ENCODE measurements at places on chromosomes 13 and 19. TPM values are rescaled to one million over a fixed set of nuclear protein-coding genes. Genes with fewer than 3 reads are reported as not detected.
A peak's percentile ranks its signal among the peaks of the same experiment; 100 is the strongest.

GRCh38 chr19:18300930-18301717 lies 19.7 kb upstream of the JUND start:
- no peaks in the 10 kb centered on the region for H3K27me3 ChIP-seq
- no peak for DNase-seq
- H3K4me3 ChIP-seq = peak overlapping the region; percentile 15

ZNF578 gene
- total RNA-seq = 1.9 TPM

DNA sequence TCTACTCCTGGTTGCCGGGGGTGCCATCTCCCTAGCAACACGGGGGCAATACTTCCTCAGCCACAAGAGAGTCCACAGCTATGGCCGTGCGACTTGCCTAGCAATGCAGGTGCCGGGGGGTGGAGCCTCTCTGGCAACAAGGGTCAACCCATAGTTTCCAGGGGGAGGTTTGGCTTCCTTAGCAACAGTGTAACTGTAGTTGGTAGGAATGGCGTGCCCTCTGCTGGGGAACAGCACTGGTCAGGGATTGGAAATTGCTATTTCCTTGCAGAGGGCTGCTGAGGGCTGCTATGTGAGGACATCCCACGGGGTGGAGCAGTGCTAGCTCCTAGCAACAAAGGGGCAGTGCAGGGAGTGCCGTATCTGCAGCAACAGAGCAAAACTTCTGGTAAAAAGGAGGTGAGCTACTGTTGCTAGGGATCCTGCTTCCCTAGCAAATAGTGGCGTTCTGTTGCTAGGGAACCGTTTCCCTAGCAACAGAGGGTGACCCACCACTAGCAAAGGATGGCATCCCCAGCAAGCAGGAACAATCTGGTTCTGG lies 7.0 kb upstream of the TMC4 start:
- H3K4me1 ChIP-seq = no peaks in the 10 kb centered on the region
- no peaks in the 10 kb centered on the region for H3K27me3 ChIP-seq
- no peak overlapping the region for H3K27ac ChIP-seq
- no peak for DNase-seq
- H3K36me3 ChIP-seq = peaks cover 13% of the 10 kb centered on the region
- no peak overlapping the region for H3K4me3 ChIP-seq

ZNF626 gene
- 7.0 TPM for total RNA-seq

GRCh38 chr13:31036731-31037695 lies 104.6 kb downstream of the TEX26 start:
- no peak overlapping the region for H3K27ac ChIP-seq
- peaks cover 46% of the 10 kb centered on the region for H3K27me3 ChIP-seq
- no peaks in the 10 kb centered on the region for H3K36me3 ChIP-seq
- H3K4me1 ChIP-seq = peaks cover 37% of the 10 kb centered on the region
- H3K4me3 ChIP-seq = no peak overlapping the region

GRCh38 chr13:30933354-30933670 lies 856 bp downstream of the TEX26 start:
- no peak overlapping the region for H3K27ac ChIP-seq
- peaks cover 37% of the 10 kb centered on the region for H3K27me3 ChIP-seq
- no peak for DNase-seq
- no peaks in the 10 kb centered on the region for H3K36me3 ChIP-seq

IGFL2 gene
- not detected for total RNA-seq

DNA sequence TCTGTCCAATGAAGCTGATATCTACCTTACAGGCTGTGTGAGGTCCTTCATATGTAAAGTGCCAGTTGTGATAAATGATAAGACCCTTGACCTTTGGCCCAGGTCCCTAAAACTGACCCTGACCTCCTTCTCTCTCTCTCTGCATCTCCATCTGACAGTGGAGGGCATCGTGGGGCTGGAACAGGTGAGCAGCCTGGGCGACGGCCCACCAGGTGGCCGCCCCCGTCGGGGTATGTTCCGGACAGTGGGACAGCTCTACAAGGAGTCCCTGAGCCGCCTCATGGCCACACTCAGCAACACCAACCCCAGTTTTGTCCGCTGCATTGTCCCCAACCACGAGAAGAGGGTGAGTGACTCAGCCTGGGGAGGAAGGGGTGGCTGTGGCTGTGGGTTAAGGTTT lies 53.7 kb downstream of the MYH14 start:
- H3K27ac ChIP-seq = no peak overlapping the region
- H3K36me3 ChIP-seq = no peaks in the 10 kb centered on the region
- DNase-seq = no peak
- H3K4me1 ChIP-seq = no peaks in the 10 kb centered on the region

ZNF581 gene
- total RNA-seq = 22.7 TPM

AP1M2 gene
- total RNA-seq = not detected

ZSWIM9 gene
- 10.3 TPM for total RNA-seq

GRCh38 chr19:40524133-40524549 lies 52.5 kb upstream of the SHKBP1 start:
- H3K36me3 ChIP-seq = no peaks in the 10 kb centered on the region
- no peak for DNase-seq
- H3K4me3 ChIP-seq = no peak overlapping the region
- H3K27ac ChIP-seq = no peak overlapping the region
- peaks cover 16% of the 10 kb centered on the region for H3K27me3 ChIP-seq
- peaks cover 4% of the 10 kb centered on the region for H3K4me1 ChIP-seq

SIGLEC10 gene
- total RNA-seq = 0.92 TPM

DNA sequence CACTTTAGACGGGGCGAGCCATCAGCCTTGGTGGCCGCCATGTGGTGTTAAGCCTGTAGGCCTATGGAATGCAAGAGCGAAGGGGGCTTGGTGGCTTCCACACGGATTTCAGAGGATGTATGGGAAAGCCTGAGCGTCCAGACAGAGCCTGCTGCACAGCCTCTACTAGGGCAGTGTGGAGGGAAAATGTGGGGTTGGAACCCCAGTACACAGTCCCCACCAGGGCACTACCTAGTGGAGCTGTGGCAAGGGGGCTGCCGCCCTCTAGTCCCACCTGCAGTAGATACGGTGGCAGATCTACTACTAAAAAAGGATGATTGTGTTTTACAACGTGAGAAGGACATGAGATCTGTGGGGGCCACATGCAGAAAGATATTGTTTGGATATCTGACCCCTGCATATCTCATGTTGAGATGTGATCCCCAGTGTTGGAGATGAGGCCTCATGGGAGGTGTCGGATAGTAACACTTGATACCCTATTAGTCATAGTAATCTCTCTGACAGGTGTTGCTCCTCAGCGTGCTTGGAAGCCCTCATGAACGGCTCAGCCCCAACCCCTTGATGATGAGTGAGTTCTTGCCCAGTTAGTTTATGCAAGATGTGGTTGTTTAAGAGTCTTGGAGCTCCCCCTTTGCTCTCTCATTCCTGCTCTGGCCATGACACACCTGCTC lies 45.6 kb downstream of the LHFPL6 start:
- no peaks in the 10 kb centered on the region for H3K36me3 ChIP-seq
- H3K27me3 ChIP-seq = no peaks in the 10 kb centered on the region
- DNase-seq = no peak
- no peak overlapping the region for H3K4me3 ChIP-seq
- no peak overlapping the region for H3K27ac ChIP-seq

DNA sequence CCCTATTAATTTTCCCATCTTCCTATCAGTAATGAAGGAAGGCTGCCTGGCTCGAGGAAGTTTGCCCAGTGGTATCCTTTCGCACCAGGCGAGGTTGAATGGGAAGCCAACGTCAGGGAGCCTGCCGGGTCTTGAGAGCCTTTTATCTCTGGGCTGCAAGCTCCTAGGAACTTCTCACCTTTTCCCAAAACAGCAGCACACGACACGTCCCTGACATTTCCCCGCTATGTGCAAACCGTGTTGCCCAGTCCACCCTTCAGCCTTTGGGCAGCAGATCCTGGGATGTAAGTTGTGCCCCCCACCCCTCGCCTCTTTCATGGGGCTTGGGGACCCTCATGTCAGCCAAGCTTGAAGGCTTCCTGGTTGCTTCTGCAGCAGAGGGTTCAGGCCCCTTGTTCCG lies 179.1 kb downstream of the ZNF536 start:
- H3K27me3 ChIP-seq = no peaks in the 10 kb centered on the region
- no peaks in the 10 kb centered on the region for H3K36me3 ChIP-seq
- H3K4me1 ChIP-seq = no peaks in the 10 kb centered on the region
- H3K4me3 ChIP-seq = no peak overlapping the region
- H3K27ac ChIP-seq = no peak overlapping the region
- no peak for DNase-seq

GRCh38 chr19:42003506-42004294 lies 9.7 kb upstream of the ATP1A3 start:
- H3K36me3 ChIP-seq = no peaks in the 10 kb centered on the region
- peaks cover 39% of the 10 kb centered on the region for H3K27me3 ChIP-seq
- H3K27ac ChIP-seq = no peak overlapping the region

MEF2B gene
- 2.2 TPM for total RNA-seq

GRCh38 chr13:109156181-109156935 lies 526.9 kb downstream of the MYO16 start:
- H3K36me3 ChIP-seq = no peaks in the 10 kb centered on the region
- DNase-seq = no peak
- H3K27me3 ChIP-seq = peaks cover 8% of the 10 kb centered on the region
- H3K27ac ChIP-seq = no peak overlapping the region
- H3K4me3 ChIP-seq = no peak overlapping the region

ZFP36 gene
- 72.4 TPM for total RNA-seq

GRCh38 chr13:66859934-66860877 lies 369.9 kb downstream of the PCDH9 start:
- no peak overlapping the region for H3K4me3 ChIP-seq

SMIM44 gene
- not detected for total RNA-seq

- no peaks in the 10 kb centered on the region for H3K4me1 ChIP-seq
- no peaks in the 10 kb centered on the region for H3K36me3 ChIP-seq
- H3K4me3 ChIP-seq = no peak overlapping the region
- DNase-seq = no peak
These were observed 41.2 kb upstream of the ZNF835 start for GRCh38 chr19:56712611-56713276.

DNA sequence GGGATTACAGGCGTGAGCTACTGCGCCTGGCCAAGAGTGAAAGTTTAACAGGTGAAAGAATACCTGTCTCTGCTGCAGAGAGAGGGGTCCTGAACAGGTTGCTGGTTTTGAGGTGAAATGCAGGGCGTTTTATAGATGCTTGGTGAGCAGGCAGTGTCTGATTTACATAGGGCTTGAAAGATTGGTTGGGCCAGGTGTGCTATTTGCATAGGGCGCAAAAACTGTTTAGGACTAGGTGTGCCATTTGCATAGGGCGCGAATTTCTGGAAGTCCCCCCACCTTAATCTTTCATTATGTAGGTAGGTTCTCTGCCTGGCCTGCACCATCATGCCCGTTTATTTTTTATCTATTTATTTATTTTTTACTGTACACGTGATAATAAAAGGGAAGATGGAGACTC lies 4.5 kb upstream of the NDUFB7 start:
- DNase-seq = no peak
- no peak overlapping the region for H3K4me3 ChIP-seq
- H3K27me3 ChIP-seq = no peaks in the 10 kb centered on the region
- peaks cover 2% of the 10 kb centered on the region for H3K36me3 ChIP-seq
- peaks cover 11% of the 10 kb centered on the region for H3K4me1 ChIP-seq
- no peak overlapping the region for H3K27ac ChIP-seq

ZSCAN1 gene
- total RNA-seq = not detected

DNA sequence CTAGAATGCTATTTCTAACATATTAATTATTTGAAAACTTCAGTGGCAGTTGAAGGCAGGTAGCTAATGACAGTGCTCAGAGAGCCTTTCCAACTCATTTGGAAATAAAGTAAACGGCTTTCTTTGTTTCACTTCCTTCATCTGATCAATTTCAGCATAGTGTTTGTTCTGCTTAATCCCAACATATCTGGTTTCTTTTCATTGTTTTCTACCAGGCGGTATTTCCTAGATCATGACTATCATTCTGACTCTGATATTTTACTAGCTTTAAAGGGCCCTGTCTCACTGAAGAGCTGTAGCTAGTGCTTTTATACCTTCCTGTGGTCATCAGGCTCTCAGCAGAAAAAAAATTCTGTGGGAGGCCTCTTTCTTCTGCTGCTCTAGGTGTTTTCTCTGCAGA lies 178.6 kb downstream of the RBM26 start:
- H3K27me3 ChIP-seq = peaks cover 19% of the 10 kb centered on the region
- DNase-seq = no peak
- H3K36me3 ChIP-seq = no peaks in the 10 kb centered on the region
- no peaks in the 10 kb centered on the region for H3K4me1 ChIP-seq
- no peak overlapping the region for H3K27ac ChIP-seq

DNA sequence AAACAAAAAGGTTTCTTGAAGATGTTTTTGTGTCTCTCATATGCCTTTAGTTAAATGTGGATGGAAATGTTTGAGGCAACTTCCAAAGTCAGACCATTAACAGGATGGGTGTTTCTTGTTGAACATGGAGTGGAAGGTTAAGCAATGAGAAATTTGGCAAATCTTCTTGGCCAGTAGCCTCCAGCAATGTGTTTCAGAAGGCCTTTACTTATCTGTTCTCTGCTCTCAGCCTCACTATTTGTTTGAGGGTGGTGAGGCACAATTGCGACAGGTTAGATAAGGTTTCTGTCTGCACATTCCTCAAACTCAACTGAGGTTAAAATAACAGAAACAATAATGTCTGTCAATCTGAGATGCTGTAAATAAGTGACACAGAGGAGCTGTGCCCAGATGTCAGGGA lies 1019.0 kb downstream of the DIAPH3 start:
- no peaks in the 10 kb centered on the region for H3K4me1 ChIP-seq
- no peaks in the 10 kb centered on the region for H3K36me3 ChIP-seq
- no peaks in the 10 kb centered on the region for H3K27me3 ChIP-seq
- no peak overlapping the region for H3K4me3 ChIP-seq
- DNase-seq = no peak
- no peak overlapping the region for H3K27ac ChIP-seq

ZNF506 gene
- 25.1 TPM for total RNA-seq

GRCh38 chr19:632579-633067 lies 714 bp downstream of the POLRMT start:
- peaks cover 21% of the 10 kb centered on the region for H3K36me3 ChIP-seq
- no peaks in the 10 kb centered on the region for H3K27me3 ChIP-seq
- peak; percentile 63 for DNase-seq
- H3K27ac ChIP-seq = peak overlapping the region; percentile 90
- H3K4me1 ChIP-seq = peaks cover 25% of the 10 kb centered on the region
- H3K4me3 ChIP-seq = peak overlapping the region; percentile 91

GGN gene
- total RNA-seq = not detected

GRCh38 chr19:41367848-41368301 lies 3.9 kb upstream of the B9D2 start:
- H3K4me3 ChIP-seq = no peak overlapping the region
- peaks cover 24% of the 10 kb centered on the region for H3K4me1 ChIP-seq
- H3K27ac ChIP-seq = no peak overlapping the region
- no peak for DNase-seq
- H3K36me3 ChIP-seq = peaks cover 3% of the 10 kb centered on the region
